Suprapubic skin (tissue), 4 donors: ENCODE measurements at places on chromosomes 5 and 9.

DNA sequence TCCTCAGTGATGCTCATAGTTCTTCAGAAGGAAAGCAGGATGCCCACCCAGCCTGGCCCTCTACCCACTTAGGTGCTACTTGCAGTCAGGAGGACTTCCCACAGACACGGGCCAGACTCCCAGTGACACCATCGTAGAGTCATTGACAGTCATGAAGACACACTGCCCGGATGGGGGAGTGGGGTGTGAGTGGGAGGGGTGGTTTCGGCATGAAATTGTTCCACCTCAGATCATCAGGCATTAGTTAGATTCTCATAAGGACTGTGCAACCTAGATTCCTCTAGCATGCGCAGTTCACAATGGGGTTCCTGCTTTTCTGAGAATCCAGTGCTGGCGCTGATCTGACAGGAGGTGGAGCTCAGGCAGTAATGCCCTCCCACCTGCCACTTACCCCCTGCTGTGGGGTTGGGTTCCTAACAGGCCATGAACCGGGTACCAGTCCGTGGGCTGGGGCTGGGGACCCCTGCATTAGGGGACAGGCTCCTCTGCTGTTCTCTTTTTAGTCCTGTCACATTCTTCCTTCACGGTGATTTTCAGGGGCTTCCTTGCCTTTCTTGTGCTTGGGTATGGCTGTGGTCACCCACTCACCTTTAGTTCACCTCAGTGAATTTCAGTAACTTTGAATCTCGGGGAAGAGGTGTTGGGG, 88.2 kb upstream of the ANKRD55 start:
- no peak for DNase-seq

DNA sequence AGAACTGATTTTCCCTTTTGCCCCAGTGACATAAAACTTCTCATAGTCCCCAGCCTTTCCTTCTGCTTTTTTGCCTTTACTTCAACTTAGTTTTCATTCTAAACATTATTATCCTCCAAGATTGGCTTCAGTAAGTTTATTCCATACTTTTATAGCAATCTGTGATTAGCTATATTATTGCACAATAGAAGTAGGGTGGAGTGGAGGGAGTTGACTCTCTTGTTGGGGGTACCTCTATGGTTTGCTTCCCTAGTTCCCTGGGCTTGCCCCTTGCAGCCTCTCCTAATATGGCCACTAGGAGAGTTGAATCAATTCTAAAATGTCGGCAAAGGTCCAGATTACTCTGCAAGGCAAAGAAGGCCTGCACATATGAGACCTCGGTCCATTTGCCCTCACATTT, 36.4 kb upstream of the TYRP1 start:
- no peak for DNase-seq

- DNase-seq: no peak
Observed at GRCh38 chr9:18018221-18018620, 439.4 kb downstream of the SH3GL2 start.

DNA sequence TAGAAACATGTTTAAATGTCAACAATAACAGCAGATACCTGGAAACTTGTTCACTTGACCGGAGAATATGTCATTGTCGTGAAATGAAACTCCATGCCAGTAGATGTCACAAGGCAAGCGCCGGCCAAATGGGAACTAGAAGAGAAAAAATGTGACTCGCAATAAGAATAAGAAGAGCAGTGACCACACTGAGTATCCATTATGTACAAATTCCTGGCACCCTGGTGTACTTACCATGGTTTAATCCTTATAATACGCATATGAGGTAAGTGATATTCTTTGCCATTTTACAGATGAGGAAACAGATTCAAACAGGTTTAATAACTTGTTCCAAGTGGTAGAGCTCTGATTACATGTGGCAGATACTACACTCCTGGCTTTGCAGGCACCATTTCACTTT, 53.9 kb downstream of the TTLL11 start:
- DNase-seq: no peak

DNA sequence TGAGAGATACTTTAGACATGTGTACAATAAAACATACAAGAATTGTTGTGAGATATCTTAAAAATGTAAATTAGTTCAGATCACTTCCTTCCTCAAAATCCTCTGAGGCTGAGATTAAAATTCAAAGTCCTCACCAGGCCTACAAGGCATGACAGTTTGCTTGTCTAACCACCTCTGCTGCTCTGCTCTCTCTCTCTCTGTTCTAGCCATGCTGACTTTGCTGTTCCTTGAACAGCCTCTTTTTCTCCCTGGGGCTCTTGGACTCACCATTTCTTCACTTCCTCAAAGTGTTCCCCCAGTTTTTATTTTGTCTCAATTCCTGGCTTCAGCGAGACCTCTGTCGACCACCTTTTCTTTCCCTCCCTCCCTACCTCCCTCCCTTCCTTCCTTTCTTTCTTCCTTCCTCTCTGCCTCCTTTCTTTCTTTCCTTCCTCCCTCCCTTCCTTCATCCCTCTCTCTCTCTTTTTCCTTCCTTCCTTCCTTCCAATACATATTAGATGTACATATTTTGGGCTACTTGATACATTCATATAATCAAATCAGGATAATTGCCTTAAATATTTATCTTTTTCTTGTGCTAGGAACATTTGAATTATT, 27.0 kb downstream of the CATSPER3 start:
- no peak for DNase-seq

DNA sequence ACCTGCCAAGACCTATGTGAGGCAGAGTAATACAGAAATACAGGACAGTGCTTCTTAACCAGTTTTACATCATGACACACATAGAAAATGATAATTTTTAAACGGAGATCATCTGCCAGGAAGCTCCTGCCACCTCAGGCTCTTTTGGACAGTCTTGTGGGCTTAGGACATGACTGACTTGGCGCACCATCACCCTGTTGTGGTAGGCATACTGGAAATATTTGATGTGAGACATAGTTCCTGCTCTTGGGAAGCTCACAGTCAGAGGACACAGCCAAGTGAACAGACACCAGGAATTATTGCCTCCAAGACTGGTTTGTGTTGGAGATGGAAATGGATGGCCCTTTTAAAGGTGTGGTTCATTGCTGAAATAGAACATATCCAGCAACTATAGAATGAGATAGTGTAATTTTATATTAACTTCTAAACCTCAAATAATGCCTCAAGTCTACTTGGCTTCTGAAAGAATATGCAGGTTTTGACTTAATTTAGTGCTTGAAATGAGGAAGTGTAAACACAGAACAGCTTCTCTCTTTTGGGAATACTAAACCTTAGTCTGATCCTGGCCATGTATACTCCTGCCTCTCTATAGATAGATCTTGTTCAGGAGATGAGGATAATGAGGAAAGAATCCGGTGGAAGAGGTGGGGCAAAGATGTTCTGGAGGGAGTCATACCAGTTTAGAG, 19.7 kb downstream of the CPEB4 start:
- DNase-seq: no peak

DNA sequence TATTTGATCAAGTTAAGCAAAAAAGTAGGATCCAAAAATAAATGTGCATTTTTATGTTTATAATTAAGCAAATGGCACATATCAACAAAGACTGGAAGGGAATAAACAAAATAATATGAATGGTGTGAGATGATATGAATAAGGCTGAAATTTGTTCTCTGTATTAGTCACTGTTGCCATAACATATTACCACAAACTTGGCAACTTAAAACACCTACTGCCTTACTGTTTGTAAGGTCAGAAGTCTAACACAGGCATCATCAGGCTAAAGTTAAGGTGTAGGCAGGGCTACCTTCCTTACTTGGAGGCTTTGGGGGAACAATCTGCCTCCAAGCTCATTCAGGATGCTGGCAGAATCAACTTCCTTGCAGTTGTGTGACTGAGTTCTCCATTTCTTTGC, 19.3 kb downstream of the PGGT1B start:
- DNase-seq: no peak

DNA sequence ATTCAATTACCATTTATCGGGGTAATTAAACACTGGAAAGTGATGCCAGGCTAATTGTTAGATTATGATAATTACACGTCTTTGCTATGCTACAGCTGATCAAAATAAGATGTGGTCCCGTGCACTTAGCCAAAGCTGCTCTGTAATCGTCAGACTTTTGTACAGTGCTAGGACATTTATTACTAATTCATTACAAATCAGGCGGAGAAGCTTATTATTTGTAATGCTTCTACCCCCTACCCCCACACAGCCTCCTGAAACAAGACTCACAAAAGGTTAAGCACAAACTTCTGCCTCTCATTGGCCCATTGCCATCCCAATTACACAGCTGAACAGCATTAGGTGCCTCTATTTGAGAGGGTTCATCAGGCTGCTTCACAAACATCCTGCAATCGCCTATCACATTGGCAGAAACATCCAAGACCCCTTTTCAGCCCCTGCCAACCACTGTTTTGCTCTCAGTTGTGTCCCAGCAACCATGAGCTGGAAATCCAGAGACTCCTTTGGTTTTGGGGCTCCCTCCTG, 232.7 kb downstream of the EFNA5 start:
- DNase-seq: no peak

DNA sequence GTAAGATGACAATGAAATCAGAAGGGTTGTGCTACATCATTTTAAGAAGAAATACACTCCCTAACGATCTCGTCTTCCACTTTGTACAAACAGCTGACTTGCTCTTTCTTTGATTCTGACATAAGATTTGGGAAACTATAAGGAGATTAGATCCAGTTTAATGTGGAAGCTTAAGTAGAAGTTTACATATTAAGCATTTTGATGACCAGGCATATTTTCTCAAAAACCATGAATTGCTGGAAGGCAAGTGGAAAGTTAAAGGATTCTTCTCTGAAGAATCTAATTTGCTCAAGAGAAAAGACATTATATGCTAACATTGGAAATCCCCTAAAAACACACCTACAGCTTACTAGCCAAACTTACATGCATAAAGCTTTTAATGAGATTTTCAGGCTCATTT, 531.9 kb upstream of the PTPRD start:
- no peak for DNase-seq

DNA sequence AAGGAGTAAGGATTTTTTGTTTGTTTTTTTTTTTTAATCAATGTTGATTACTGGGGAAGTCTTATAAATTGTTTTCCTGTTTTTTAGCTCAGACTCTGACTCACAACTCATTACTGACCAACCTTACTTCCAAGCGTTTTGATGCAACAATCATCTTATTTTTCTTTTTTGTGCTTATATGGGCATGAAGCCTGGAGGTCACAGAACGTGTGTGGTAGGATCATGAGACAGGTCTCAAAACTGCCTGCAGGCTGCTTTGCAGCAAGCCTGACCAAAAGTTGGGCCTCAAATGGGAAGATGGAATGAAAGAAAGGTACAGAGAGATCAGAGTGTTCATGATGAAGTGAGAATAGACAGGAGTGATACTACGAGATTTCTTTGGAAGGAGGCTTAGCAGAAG, 38.5 kb downstream of the SNCAIP start:
- DNase-seq: no peak

- DNase-seq: no peak
Observed at GRCh38 chr5:176611435-176611834, 1.5 kb upstream of the GPRIN1 start.

DNA sequence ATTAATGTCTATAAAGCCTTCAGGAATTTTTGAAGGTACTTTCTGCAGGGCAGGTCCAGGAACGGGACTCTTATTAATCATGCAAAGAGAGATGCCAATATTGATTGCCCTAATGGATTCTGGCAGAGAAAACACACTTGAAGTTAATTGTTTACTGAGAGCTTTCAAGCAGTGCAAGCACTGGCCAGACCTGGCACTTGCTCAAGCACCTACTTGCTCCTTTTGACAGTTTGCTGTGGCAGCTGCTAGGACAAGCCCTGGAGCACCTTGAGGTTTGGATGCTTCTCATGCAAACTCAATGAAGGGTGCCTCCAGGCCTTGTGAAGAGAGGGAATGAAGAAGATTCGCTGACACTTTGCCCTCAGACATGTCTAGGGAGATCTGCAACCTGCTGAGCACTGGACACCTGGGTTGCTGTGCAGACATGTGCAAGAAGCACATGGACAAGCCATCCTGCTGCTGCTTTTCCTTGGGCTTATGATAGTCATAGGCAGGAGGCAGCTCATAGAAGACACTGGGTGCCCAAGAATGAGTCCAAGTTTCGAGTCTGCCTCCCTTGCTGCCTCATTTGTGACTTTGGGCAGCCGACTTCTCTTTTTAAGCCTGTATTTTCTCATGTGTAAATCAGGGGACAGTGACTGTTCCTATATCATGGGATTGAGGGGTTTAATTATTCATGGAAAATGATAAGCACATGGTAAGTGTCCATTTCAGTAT, 88.8 kb upstream of the EQTN start:
- DNase-seq: no peak

- DNase-seq: no peak
Observed at GRCh38 chr5:94903726-94904125, 285.3 kb downstream of the SLF1 start.

DNA sequence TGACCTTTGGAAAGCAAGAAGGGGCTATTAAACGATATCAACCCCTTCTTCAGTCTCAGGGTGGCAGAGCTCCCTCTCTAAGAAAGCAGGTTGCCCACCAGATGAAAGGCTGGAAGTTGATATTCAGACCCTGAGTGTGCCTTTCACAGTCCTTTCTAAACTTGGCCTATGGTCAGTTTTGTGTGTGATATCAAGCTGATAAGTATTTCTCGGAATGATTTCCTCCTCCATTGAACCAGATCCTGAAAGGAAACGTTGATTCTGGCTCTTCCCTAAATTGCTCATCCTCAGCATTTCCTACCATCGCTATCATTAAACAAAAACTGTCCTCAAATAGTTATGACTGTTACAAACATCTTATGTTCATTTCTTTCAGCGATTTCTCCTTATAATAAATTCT, 130.4 kb downstream of the CEMIP2 start:
- no peak for DNase-seq

DNA sequence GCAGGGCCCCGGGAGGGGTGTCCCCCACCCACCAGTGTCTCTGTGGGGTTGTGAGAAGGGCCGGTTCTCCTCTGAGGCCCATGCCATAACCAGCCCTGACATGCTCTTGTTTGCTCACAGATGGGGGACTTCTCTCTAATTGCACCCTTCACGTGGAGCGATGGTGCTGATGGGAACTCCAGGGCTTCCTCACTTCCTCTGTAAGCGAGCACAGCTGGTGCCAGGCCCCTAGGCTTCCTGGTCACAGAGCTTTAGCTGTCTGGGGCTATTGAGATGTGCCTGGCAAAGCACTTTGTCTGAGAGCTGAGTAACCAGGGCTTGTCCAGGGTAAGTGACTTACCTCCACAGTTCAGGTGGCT, 36.4 kb downstream of the PHF2 start:
- DNase-seq: no peak

- DNase-seq: no peak
Observed at GRCh38 chr9:32434892-32435291, 50.4 kb downstream of the ACO1 start.

GRCh38 chr5:123814801-123815470, 303.0 kb downstream of the CSNK1G3 start:
- no peak for DNase-seq

DNA sequence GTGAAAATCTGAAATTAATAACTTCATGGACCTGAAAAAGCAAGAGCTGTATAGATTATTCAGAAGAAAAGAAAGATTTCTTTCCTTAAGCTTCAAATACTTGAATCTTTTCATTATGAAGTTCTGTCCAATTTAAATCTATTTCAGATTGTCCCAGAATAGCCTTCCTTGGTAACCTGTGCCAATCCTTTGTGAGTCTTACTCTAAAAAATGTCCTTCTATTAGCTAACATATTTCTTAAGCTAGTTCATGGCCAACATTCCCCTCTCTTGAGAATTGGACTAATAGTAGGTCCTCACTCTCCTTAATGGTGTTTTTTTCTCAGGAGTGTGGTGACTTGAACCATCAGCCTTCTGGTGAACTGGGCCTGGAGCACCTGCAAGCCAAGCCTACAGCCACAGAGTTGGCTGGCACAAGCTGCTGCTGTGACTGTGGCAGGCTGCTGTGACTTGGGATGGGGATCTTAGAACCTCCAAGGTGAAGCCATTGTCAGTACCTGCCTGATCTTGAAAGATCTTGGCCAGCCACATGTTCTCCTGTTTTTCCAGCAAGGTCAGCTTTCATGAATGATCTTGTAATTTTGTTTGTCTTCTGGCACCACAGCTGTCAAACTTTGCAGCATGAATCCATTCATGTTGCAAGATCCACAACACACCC, 262.6 kb upstream of the MAP3K1 start:
- DNase-seq: no peak
